ENCODE measurements at places on chromosomes 4 and X. TPM values are rescaled to one million over a fixed set of nuclear protein-coding genes. Genes with fewer than 3 reads are reported as not detected.

MAGEC2 gene
- total RNA-seq = not detected

KCND1 gene
- total RNA-seq = 5.5 TPM

ASB5 gene
- not detected for total RNA-seq

TMEM35A gene
- total RNA-seq = not detected

ERAS gene
- 0.23 TPM for total RNA-seq

CLGN gene
- total RNA-seq = 5.4 TPM

MAOB gene
- total RNA-seq = not detected

GPM6B gene
- not detected for total RNA-seq

HAND2 gene
- 0.31 TPM for total RNA-seq

HPGDS gene
- total RNA-seq = not detected

ZFP92 gene
- 0.90 TPM for total RNA-seq

GRCh38 chr4:77072195-77072753 lies 3.5 kb downstream of the CCNI start:
- H3K4me3 ChIP-seq = no peak overlapping the region
- H3K27me3 ChIP-seq = no peaks in the 10 kb centered on the region
- H3K27ac ChIP-seq = no peak overlapping the region
- DNase-seq = no peak

- no peaks in the 10 kb centered on the region for H3K4me1 ChIP-seq
- no peak overlapping the region for H3K27ac ChIP-seq
- H3K36me3 ChIP-seq = no peaks in the 10 kb centered on the region
These were observed 103.2 kb downstream of the ANXA3 start for GRCh38 chr4:78654807-78655206.

GRCh38 chr4:3401436-3402171 lies 40.2 kb upstream of the HGFAC start:
- DNase-seq = no peak
- no peak overlapping the region for H3K27ac ChIP-seq
- H3K27me3 ChIP-seq = no peaks in the 10 kb centered on the region
- no peak overlapping the region for H3K4me3 ChIP-seq
- H3K4me1 ChIP-seq = no peaks in the 10 kb centered on the region
- no peaks in the 10 kb centered on the region for H3K36me3 ChIP-seq

GRCh38 chrX:118726887-118727685 lies at the start of gene IL13RA1:
Gene IL13RA1 (plus strand): TSS chrX:118727606. CDS start chrX:118727639, 33 bp downstream.
- H3K36me3 ChIP-seq = no peaks in the 10 kb centered on the region
- no peaks in the 10 kb centered on the region for H3K27me3 ChIP-seq

- no peaks in the 10 kb centered on the region for H3K36me3 ChIP-seq
- no peaks in the 10 kb centered on the region for H3K4me1 ChIP-seq
These were observed 65.9 kb upstream of the HPF1 start for GRCh38 chr4:169823685-169824084.

DNA sequence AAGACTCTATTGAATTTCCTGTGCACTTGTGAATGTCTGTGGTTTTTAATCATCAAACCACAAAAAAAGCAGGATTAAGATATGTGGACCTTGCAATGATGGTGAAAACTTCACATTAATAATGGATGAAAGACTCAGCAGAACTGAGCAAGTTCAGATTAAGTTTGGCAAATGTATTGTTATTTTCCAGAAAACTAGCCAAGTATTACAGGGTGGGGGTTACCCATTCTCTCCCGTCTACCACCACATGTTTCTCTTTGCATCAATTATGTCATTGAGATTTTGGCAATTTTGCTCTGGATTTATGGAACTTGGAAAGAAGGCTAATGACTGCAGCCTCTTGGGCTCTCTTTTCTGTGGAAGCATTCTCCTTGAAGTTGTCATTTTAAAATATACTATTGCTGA lies 577.1 kb downstream of the ANKRD50 start:
- no peaks in the 10 kb centered on the region for H3K27me3 ChIP-seq
- no peak overlapping the region for H3K27ac ChIP-seq
- no peaks in the 10 kb centered on the region for H3K36me3 ChIP-seq
- DNase-seq = no peak

DNA sequence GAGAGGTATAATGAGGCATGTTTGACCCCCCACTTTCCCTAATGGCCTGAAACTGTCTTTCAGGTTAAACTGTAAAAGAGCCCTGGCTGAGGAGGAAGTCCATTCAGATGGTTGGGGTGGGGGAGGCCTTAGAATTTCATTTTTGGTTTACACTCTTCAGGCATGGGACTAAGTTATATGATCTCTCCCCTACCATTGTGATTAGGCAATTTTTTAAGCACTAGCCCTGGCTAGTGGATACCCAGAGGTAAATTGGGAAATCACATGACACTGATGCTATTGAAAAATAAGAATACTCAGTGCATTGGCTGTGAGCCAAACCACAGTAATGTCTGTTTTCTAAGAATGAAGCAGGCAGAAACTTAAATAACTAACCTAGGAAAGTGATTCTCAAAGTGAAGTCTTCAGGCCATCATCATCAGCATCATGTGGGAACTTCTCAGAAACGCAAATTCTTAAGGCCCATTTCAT lies 149.7 kb downstream of the RRAGB start:
- no peak overlapping the region for H3K27ac ChIP-seq
- no peaks in the 10 kb centered on the region for H3K36me3 ChIP-seq
- DNase-seq = no peak
- H3K4me3 ChIP-seq = no peak overlapping the region
- no peaks in the 10 kb centered on the region for H3K4me1 ChIP-seq
- H3K27me3 ChIP-seq = no peaks in the 10 kb centered on the region

DNA sequence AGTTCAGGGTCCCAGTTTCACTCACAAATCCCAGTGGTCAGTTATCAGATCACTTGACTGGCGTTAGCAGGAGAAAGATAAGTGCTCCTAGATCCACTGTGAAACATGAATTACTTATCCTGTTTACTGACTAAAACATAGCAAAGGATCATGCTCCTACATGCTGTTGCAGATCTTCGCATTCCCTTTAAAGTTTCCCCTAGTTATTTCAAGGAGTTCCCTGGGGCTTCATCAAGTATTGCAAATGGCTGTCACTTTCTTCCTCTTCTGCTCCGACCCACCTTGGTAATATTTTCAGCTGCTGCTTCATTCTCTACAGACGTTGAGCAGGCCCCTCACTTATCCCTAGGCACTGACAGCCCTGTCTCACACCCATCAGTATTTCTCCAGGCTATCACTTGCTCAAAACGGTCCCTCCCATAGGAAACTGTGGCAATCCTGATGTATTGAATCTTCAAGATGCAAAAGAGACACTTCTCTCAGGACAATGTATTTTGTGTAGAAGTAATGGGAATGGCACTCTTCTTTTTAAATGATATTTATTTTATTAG lies 466.0 kb downstream of the INPP4B start:
- no peaks in the 10 kb centered on the region for H3K36me3 ChIP-seq
- peak overlapping the region; percentile 57 for H3K27ac ChIP-seq
- no peaks in the 10 kb centered on the region for H3K27me3 ChIP-seq
- peaks cover 8% of the 10 kb centered on the region for H3K4me1 ChIP-seq
- no peak overlapping the region for H3K4me3 ChIP-seq
- no peak for DNase-seq

GRCh38 chrX:23662853-23663252 lies 4.4 kb upstream of the PRDX4 start:
- H3K36me3 ChIP-seq = no peaks in the 10 kb centered on the region
- DNase-seq = no peak
- no peak overlapping the region for H3K27ac ChIP-seq
- no peak overlapping the region for H3K4me3 ChIP-seq
- no peaks in the 10 kb centered on the region for H3K27me3 ChIP-seq

GRCh38 chr4:99947190-99947578 lies 766 bp upstream of the DNAJB14 start:
- DNase-seq = no peak
- peak overlapping the region; percentile 85 for H3K27ac ChIP-seq
- H3K27me3 ChIP-seq = no peaks in the 10 kb centered on the region
- H3K36me3 ChIP-seq = peaks cover 12% of the 10 kb centered on the region
- peaks cover 14% of the 10 kb centered on the region for H3K4me1 ChIP-seq

DNA sequence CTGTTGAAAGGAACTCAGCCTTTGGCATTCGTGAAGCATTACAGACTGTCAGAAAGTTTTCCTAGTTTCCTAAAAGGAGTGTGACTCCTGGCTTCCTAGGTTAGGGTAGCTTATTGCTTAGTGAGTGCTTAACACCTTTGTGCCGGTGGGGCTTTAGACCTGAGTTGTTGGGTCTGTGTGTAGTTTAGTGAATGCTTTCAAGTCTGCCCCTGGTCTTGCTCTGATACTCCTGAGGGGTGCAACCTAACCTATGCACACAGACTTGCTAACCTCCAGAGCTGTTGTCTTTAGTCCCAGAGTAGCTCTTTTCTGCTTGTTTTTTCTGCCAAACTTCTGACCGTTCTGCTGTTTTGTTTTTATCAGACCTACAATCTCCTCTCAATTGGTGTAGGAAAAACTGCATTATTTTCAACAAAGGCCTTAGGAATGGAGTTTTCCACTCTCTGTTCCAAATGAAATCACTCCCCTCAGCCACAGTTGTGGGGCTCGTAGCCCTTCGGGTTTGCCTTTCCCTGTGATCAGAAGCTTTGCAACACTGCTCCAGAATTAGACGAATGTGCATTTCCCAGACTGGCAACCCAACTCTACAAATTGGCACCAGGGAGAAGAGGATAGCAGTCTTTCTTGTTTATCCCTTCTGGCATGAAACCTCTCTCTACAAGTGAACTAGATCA lies 1399.1 kb upstream of the PCDH7 start:
- H3K4me3 ChIP-seq = no peak overlapping the region
- no peak overlapping the region for H3K27ac ChIP-seq
- no peak for DNase-seq
- no peaks in the 10 kb centered on the region for H3K36me3 ChIP-seq
- H3K4me1 ChIP-seq = no peaks in the 10 kb centered on the region

DNA sequence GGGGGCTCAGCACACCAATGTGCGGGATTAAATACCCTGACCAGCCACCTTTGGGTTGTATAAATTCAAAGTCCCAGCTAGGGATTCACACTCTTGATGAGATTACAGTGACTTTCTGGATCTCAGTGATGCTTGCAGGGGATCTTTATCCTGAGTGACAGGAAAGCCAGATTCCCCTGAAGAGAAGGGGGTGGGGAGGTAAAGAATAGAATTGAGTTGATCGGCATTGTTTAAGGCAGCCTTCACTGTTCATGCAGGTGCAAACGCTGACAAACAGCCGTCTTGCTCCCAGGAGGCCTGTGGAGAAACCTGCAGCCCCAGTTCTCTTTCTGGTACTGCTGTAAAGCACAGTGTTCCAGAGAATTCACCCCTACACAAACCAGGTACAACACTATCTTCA lies 19.0 kb downstream of the CXXC4 start:
- no peak overlapping the region for H3K27ac ChIP-seq
- no peak overlapping the region for H3K4me3 ChIP-seq
- no peaks in the 10 kb centered on the region for H3K27me3 ChIP-seq

GRCh38 chrX:130606425-130606824 lies 204.6 kb downstream of the RBMX2 start:
- H3K27ac ChIP-seq = no peak overlapping the region
- no peak for DNase-seq
- H3K27me3 ChIP-seq = peaks cover 2% of the 10 kb centered on the region
- no peak overlapping the region for H3K4me3 ChIP-seq

DNA sequence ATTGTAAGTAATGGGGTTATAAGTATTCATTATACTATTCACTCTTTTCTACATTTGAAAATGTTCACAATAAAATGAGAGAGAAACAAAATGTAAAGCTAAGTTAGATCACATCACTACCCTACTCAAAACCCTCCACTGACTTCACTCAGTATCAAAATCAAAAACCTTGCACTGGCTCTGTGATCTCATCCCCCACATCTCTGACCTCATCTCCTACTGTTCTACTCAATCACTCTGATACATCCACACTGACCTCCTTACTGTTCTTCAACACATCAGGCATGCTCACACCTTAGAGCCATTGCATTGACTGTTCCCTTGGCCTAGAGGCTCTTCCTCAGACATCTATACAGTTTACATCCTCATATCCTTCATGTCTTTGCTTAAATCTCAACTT lies 50.7 kb downstream of the THOC2 start:
- DNase-seq = no peak
- H3K27ac ChIP-seq = no peak overlapping the region
- no peak overlapping the region for H3K4me3 ChIP-seq
- no peaks in the 10 kb centered on the region for H3K27me3 ChIP-seq

- H3K27me3 ChIP-seq = no peaks in the 10 kb centered on the region
- H3K4me3 ChIP-seq = no peak overlapping the region
- H3K27ac ChIP-seq = no peak overlapping the region
- DNase-seq = no peak
- no peaks in the 10 kb centered on the region for H3K36me3 ChIP-seq
These were observed 25.0 kb downstream of the NLRP2B start for GRCh38 chrX:57655065-57655464.

- no peaks in the 10 kb centered on the region for H3K27me3 ChIP-seq
- no peaks in the 10 kb centered on the region for H3K36me3 ChIP-seq
- DNase-seq = no peak
- no peak overlapping the region for H3K27ac ChIP-seq
These were observed 1961.5 kb upstream of the TENM3 start for GRCh38 chr4:180281724-180282123.

DNA sequence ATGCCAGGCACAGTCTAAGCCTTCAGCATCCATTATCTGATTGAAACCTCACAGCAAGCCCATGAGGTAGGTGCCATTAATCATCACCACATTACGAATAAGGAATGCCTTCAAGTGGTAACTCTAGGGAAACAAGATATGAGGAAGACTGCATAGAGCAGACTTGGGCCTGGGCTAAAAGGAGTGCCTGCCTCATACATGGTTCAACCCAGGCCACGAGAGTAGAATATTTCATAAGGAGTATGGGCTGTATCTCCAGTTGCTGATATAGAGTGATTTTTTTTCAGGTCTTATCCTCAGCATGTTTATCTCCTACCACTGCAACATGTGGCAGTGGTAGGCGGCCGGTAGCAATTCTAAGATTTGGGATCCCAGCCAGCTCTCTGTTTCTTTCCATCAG lies 51.7 kb downstream of the ATP11C start:
- H3K4me1 ChIP-seq = peaks cover 4% of the 10 kb centered on the region
- H3K27me3 ChIP-seq = no peaks in the 10 kb centered on the region
- H3K4me3 ChIP-seq = no peak overlapping the region
- H3K27ac ChIP-seq = no peak overlapping the region

DNA sequence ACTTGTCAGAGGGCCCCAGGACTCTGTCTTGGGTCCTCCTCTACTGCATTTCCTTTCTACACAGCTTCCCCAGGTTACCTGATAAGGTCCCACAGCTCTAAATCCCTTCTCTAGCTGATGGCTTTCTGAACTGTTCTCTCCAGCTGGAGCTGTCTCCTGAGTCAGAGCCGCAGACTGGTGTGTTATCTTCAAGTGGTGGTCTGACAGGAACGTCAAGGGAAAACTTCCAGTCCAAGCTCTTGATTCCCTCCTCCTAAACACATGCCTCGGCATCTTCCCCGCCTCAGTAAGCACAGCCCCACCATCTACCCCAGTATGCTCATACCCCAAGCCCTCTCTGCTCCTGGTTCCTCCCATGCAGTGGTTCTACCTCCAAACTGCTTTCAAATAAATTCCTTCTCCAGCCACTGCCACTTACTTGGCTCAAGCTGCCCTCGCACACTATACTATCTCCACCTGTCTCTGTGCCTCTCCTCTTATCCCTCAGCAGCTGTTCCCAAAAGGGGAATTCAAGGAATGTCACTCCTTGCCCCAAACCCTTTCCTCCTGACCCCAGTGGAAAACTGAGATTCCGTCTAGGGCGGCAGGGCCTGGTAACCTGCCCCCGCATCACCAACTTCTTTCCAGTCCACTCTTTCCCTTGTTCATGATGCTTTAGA lies 17.2 kb upstream of the CENPU start:
- no peak overlapping the region for H3K4me3 ChIP-seq
- no peaks in the 10 kb centered on the region for H3K4me1 ChIP-seq
- no peaks in the 10 kb centered on the region for H3K36me3 ChIP-seq
- H3K27ac ChIP-seq = no peak overlapping the region
- no peak for DNase-seq
- H3K27me3 ChIP-seq = no peaks in the 10 kb centered on the region

GRCh38 chr4:24477919-24478318 lies 106.4 kb downstream of the DHX15 start:
- H3K4me1 ChIP-seq = no peaks in the 10 kb centered on the region
- no peak for DNase-seq
- no peak overlapping the region for H3K4me3 ChIP-seq
- no peaks in the 10 kb centered on the region for H3K27me3 ChIP-seq
- H3K36me3 ChIP-seq = no peaks in the 10 kb centered on the region

Data from Panc1 (cell line).